ENCODE measurements at places on chromosomes 16 and 17.

GRCh38 chr16:47431960-47432359 is 28.9 kb downstream of the ITFG1 start:
- no peak for DNase-seq

DNA sequence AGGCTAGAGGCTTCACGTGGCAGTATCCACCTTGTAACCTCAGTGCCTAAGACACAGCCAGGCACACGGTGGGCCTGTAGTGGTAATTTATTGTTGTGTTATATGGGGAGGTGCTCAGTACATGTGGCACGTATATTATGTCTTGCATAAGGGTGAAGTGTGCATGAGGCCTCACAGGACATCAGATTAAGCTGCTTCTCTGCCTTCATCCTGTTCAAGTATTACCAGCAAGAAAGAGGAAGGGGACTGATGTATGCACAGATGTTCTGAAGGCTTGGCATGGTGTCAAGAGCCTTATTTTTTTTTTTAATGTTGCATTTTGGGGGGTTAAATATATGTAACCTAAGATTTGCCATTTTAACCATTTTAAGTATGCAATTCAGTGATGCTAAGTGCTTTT is 71.6 kb downstream of the ABCC1 start:
- no peak for DNase-seq

- no peak for DNase-seq
Measured at GRCh38 chr17:69869667-69870066, 205.4 kb upstream of the KCNJ16 start.

DNA sequence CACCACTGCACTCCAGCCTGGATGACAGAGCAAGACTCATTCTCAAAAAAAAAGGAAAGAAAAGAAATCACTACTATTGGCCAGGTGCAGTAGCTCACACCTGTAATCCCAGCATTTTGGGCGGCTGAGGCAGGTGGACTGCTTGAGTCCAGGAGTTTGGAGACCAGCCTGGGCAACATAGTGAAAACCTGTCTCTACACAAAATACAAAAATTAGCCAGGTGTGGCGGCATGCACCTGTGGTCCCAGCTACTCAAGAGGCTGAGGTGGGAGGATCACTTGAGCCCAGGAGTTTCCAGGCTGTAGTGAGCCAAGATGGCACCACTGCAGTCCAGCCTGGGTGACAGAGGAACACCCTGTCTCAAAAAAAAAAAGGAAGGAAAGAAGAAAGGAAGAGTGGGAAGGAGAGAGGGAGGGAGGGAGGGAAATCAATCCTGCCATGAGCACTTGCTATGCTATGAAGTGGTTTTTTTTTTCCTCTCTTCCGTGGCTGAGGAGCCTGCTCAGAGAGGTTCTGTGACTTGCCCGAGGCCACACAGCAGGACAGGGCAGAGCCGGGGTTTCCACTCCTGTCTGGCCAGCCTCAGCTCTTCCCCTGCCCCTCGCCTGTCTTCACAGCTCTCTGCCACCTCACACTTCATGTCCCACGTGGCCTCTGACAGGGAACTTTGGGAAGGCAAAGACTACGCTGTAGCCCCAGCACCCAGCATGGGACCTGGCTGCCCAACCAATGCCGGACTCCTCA is 10.9 kb downstream of the GRIN2C start:
- DNase-seq, result no peak

- DNase-seq, result no peak
Measured at GRCh38 chr17:12958786-12959185, 59.0 kb downstream of the ELAC2 start.

- DNase-seq, result no peak
Measured at GRCh38 chr16:48318630-48319029, 66.6 kb downstream of the SIAH1 start.

DNA sequence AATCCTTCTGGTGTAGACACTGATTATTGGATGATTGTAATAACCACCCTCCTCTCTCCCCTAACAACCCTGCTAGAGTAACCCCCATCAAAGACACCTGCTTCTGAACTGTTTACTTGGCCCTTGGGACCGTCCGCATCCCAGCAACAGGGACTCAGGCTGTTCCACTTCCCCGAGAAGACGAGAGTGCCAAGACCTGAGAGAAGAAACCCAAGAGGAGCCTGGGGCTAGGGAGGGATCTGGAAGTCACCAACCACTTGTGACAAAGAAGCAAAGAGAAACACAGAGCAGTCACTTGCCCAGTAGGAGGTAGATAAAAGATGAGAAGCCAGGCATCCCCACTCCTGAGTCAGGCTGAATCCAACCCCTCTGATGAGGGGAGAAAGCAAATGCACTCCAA is 84.3 kb downstream of the CDH11 start:
- DNase-seq, result no peak

GRCh38 chr17:330993-331701 is 21.5 kb downstream of the RPH3AL start:
- DNase-seq, result no peak

- no peak for DNase-seq
Measured at GRCh38 chr17:70365091-70365583, 195.8 kb downstream of the KCNJ2 start.

GRCh38 chr17:10063730-10064241 is 134.6 kb downstream of the GAS7 start:
- peak; percentile 24 for DNase-seq

- no peak for DNase-seq
Measured at GRCh38 chr17:82843904-82844680, 4.3 kb upstream of the ZNF750 start.

GRCh38 chr17:77117415-77117814 is 23.4 kb upstream of the SEC14L1 start:
- DNase-seq, result no peak

GRCh38 chr16:4101421-4102219 is 14.6 kb downstream of the ADCY9 start:
- no peak for DNase-seq

DNA sequence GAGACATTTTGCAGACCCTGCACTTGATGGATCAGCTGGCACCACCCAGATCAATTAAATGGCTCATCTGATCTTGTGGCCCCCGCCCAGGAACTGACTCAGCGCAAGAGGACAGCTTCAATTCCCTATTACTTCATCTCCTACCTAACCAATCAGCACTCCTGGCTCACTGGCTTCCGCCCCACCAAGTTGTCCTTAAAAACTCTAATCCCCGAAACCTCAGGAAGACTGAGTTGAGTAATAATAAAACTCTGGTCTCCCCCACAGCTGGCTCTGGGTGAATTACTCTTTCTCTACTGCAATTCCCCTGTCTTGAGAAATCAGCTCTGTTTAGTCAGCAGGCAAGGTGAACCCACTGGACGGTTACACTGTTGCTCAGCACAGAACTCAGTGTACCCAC is 23.6 kb downstream of the SPPL2C start:
- DNase-seq, result no peak

DNA sequence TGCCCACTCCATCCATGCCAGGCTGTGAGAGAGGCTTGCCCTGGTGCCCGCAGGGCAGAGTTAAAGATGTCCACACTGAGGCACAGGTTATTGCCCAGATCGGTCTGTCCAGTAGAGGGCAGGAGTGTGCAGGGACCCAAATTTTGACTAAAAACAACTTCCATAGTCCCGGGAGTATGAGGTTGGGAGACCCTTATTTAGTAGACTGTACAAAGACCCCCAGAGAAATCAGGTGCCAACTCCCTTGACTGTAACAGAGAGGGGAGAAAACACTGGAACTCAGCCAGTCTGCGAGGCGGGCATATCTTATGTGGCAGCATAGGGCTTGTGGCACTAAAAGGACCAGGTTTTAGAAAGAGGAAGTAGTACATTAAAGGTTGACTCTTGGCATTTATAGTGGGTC is 43.4 kb downstream of the HNF1B start:
- DNase-seq, result peak; percentile 27
